ENCODE measurements at places on chromosomes 12 and 14.

DNA sequence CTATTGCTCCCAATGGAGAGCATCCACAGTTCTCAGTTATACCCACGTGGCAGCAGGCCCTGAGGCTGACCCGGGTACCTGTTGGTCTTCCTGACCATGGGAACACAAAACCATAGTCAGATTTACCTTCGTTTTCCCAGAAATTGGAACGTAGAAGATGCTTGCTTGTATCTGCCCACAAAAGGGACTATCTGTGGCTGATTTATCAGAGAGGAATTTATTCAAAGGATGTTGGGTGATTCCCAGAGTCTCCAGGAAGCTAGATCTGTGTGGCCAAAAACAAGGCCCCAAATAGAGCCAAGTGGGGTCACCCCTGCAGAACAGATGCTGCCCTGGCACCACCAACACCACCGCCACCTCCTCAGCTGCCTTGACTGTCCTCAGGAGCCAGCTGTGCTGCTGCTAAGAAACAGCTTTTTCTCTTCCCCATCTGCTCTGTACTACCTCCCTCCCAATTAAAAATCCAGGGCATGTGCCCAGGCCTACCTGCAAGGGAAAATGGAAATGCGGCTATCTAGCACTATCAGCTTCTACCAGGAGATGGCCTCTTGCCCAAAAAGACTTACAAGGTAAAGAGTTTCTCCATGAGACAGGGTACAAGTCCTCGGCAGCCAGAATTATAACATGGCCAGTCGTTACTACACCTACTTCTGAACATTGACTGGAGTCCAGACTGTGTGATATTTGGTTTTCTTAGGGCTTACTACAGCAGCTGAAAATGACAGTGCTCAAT is 128.6 kb upstream of the PLEKHG7 start:
- no peak for DNase-seq

DNA sequence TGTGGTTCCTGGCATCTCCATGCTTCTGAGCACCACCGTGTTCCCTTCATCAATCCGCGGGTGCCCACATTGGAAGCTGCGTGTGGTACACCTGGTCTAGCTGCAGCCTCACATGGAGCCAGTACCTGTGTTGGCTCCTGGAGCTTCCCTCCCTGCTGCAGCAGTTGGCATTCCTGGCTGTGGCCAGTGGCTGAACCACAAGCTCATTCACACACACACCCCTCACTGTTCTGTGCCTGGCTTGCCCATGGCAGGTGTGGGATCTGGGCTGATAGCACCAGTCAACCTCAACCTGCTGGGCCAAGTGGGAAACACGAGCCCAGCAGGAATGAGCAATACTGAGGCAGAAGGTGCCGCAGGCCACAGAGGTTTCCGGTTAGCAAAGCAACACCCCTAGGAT is 256.2 kb upstream of the LRFN5 start:
- DNase-seq = no peak

- DNase-seq = no peak
Measured at GRCh38 chr14:53921027-53921426, 35.6 kb downstream of the BMP4 start.

DNA sequence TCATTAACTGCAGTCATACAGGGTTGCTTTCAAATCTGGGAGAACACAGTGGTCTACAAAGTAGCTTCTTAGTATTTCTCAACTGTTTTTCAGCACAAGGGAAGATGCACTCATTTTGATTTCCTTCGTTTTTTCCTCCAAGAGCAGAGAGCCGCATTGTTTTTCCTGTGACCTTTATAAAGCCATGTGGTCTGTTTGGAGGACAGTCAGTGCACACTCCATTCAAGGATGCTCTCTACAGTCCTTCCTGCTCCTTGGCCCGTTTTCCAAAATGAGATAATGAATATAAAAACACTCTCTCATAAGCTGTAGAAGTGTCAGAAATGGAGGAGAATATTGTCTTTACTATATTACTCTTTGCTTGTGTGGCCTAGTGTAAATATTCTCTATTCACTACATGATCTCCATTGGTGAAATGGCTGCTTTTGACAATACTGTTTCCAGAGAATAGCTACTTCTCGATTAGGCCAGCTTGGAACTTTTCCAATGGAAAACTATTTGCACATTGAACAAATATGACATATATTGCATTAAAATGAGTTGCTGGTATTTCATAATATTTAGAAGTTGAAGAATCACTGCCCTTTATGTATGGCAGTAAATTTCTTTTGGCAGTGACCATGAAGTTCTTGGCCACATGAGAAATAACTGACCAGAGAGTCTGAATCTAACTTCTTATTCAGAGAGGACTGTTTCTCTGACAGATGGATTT is 393.1 kb upstream of the RGS6 start:
- DNase-seq = no peak

- DNase-seq = no peak
Measured at GRCh38 chr12:89089264-89089663, 263.0 kb downstream of the DUSP6 start.

DNA sequence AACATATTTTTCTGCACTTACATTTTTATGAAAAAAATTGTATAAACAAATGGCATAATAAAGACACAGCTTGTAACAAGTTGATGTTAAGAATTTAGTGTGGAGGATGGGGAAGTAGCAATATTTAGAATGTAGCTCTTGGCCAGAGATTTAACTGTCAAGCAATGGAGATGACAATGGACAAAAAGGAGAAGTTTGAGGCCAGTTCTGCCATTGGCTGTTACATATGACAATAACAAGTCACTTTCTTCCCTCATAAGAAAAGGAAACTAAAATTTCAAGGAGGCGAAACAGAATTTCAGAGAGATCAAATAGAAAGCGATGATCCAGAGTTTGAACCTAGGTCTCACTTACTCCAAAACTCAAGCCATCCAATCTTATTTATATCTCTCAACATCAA is 122.8 kb upstream of the CCDC175 start:
- DNase-seq = no peak

GRCh38 chr12:91316907-91317269 is 134.3 kb upstream of the DCN start:
- no peak for DNase-seq

DNA sequence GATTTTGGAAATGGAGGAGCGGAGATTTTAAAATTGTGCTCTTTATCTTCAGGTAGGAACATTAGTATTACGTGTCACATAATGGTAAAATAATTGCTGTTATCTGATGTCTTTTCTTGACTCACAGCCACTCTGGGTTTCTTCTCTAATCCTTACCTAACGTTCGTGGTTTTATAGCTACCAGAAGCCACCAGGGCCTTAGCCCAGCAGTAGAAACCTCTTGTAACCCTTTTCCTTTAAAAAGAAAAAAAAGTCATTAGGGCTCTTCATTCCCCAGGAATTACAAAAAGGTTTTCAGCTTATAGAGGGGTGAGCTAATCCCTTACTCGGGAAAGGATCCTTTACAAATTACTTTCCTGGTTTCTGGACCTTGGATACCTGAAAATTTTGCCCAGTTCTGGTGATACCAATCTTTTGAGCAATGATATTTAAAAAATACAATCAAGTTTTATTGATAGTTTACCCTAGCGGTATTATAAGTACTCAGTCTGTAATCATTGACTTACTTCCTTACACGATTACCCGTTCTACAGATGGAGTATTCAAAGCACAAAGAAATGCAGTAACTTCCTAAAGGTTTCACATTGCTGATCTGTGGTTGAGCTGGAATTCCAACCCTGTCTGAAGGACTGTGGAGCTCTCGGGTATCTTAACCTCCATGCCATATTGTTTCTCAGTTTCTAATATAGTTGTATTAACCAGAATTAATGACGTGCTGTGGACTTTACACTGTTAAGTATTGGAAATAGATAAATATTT is 1.6 kb downstream of the GABARAPL1 start:
- no peak for DNase-seq

DNA sequence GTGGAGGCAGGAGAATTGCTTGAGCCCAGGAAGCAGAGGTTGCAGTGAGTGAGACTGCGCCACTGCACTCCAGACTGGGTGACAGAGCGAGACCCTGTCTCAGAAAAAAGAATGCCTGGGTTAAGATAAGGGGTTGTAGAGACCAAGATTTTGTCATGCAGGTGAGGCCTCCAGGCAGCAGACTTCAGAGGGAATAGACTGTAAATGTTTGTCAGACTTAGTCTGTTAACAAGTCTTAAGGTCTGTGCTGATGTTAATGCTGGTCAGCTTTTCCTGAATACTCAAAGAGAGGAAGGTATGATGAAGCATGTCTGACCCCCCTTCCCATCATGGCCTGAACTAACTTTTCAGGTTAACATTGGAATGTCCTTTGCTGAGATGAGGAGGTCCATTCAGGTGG is 83.0 kb upstream of the FUT8 start:
- DNase-seq = no peak

- DNase-seq = no peak
Measured at GRCh38 chr12:1197264-1198018, 206.4 kb downstream of the ERC1 start.

DNA sequence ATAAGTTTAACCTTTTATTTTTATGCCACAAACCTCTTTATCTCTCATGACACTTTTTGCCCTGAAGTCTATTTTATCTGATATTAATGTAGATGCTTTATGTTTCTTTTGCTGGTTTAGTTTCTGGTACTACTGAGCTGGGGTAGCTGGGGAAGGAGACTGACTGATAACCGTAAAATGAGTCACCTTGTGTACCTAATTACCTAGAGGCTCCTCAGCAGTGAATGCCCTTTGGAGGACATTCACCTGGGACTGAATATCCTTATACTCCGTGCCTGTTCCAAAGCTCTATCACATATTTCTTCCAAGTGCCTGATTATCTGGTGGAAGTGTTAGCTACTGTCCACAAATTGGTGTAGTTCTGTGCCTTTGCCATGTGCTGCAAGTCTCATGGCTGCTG is 13.9 kb downstream of the ATL1 start:
- DNase-seq = no peak

DNA sequence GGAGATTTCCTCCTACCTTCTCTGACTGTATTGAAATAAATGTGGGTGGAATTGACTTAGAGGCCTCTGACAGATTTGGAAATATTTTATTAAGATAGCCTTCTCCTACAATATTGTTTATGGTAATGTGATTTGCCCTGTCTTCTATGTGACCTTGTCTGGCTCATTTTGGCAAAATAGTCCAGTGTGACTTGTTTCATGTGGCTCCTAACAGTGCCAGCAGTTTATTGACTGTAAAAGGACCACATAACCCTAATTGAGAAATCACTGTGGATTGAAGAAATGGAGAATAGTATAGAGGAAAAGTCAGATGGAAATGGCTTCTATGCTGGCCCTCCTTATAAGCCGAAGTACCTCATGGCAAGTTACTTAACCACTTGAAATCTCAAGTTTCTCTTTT is 170.9 kb upstream of the PTPRQ start:
- no peak for DNase-seq

GRCh38 chr14:71361336-71361735 is 454.1 kb downstream of the PCNX1 start:
- DNase-seq = no peak

DNA sequence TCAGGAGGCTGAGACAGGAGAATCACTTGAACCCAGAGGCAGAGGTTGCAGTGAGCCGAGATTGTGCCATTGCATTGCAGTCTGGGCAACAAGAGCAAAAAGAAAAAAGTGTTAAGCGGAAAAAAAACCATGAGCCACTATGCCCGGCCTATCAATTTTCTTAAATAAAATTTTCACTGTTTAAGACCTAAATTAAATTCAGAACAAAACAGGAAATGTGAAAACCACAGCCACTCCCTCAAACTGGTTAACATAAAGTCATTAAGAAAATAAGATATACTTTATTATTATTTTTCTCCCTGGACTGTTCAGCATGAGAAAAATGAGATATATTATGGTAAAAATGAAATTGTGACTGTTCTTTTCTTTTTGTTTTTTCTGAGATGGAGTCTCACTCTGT is 44.6 kb upstream of the GCH1 start:
- DNase-seq = no peak

GRCh38 chr12:124543052-124543589 is 24.3 kb downstream of the NCOR2 start:
- no peak for DNase-seq

GRCh38 chr12:86513226-86513625 is 257.0 kb upstream of the MGAT4C start:
- no peak for DNase-seq

DNA sequence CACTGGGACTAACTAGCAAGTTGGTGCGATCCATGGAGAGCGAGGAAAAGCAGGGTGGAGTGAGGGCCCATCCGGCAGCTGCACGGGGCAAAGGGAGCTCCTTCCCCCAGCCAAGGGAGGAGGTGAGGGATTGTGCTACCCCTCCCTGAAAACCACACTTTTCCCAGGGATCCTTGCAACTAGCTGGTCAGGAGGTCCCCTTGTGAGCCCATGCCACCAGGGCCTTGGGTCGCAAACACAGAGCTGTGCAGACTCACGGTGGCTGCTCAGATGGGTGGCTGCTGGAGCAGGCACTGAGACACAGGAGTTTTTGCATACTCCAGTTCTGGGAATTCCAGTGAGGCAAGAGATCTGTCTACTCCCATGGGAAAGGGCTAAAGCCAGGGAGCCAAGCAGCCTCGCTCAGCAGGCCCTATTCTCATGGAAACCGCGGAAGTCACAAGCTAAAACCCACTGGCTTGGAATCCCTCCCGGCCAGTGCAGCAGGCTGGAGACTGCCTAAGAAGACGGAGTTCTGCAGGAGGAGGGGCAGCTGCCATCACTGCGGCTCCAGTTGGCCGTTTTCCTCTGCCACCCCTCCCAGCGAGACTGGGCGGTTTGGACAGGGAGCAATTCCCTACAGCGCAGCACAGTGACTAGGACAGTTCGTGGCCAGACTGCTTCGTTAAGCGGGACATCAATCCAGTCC is 10.9 kb upstream of the ZNF705A start:
- DNase-seq = no peak

- no peak for DNase-seq
Measured at GRCh38 chr14:47626151-47627035, 49.0 kb downstream of the MDGA2 start.

GRCh38 chr14:102408724-102409123 is 46.0 kb downstream of the TECPR2 start:
- no peak for DNase-seq

DNA sequence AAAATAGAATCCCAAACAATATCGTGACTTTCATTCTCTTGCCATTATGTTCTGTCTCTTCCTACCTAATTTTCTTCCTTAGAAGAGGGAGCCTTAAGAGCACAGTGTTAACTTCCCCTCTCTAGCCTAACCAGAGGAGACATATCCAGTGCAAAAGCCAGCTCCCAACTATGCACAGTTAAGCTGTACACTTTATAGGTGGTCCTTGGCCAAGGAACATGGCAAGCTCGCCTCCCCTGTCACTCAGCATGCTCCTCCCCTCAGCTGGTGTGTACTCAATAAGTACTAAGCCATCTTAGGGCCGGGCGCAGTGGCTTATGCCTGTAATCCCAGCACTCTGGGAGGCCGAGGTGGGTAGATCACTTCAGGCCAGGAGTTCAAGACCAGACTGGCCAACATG is 255.1 kb upstream of the TMPO start:
- DNase-seq = no peak
